ENCODE measurements at places on chromosomes 1 and 21.

DNA sequence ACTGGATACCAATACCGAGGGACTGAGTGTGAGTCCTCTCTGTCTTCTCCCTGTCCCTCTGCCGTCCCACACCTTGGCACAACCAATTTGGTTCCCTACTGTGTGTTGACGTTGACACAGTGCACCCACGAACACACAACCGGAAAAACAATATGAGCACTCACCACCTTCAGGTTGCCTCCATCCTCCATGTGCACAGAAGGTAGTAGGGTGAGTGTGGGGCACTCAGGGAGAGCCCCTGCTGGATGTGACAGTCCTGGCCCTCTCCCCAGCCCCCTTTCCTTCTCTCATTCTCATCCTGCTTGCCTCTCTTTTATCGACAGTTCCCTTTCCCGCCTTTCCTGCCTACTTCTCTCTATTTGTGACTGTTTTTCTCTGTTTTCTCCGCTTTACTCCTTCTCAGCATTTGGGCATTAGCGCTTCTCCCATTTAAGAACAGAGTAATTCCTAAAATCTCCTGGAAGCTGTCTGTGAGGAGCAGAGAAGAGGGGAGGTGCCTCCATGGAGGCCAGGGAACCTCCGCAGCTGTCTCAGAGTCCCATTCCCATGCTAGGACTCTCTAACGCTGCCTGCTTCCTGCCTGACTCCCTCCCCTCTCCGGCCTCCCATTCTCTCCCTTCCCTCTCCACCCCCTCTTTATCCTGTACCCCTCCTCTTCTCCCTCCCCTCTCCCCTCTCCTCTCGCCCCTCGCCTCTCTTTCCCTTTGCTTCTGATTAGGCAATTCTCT, 16.4 kb downstream of the CADM3 start:
- DNase-seq, result no peak

DNA sequence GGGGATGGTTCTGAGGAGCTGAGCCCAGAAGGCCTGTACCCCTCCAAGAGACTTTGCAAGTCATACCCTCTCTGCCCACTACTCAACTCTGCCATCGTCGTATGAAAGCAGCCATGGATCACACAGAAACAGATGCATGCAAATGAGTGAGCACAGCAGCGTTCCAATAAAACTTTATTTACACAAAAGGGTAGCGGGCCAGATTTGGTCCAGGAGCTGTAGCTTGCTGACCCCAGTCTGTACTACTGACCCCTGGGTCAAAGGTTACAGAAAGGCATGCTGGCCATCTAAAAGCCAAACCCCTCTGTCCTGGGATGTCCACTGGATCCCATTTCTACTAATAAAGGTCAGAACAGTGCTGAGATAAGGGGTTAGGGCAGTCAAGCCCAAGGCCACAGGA, 8.8 kb upstream of the AGTRAP start:
- no peak for DNase-seq

DNA sequence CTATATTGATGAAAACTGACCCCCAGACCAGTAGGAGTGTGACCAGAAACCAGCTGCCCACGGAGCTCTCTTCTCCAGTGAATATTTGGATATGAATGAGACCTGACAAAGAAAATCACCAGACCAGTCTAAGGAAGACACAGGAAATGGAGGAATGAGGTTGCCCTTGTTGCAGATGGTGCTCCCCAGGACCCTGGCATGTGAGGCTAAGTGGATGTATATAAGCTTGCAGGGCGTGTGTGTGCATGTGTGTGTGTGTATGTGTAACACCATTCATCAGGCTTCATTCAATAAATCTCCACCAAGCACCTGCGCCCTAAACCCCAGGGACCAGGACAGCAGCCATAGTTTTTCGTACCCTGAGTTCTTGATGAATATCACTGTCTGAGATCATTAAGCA, 14.4 kb downstream of the PHLDA3 start:
- no peak for DNase-seq

DNA sequence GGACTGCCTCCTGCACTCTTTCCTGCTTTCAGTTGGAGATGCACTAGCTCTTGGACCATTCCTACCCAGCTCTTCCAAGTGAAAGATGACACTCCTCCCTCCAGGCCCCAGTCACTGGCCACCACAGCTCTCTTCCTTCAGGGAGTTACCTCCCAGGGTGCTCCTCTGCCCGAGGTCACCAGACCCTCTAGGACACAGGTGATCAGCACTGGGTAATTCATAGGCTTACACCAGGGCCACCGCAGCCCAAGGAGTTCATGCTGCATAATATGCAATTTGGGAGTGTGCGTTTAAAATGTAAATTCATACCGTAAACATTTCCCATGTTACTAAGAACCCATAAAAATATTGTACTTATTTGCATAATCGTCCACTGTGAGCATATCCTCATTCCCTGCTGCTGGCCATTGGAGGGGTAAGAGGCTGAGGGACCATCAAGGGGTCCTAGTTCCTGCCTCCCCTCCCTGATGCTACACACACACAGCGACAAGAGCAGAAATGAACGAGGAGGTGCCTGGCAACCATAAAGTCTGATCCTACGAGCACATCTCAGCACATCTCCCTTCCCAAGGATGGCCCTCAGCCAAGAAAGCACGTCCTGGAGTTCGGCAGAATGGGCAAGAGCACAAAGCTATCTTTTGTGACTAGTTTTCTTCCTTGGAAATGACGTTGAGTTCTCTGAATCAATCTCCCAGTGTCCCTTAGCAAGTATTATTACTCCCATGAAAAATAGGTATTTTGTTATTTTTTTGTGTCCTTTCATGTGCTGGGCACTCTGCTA, 222.9 kb upstream of the RAB4A start:
- no peak for DNase-seq

DNA sequence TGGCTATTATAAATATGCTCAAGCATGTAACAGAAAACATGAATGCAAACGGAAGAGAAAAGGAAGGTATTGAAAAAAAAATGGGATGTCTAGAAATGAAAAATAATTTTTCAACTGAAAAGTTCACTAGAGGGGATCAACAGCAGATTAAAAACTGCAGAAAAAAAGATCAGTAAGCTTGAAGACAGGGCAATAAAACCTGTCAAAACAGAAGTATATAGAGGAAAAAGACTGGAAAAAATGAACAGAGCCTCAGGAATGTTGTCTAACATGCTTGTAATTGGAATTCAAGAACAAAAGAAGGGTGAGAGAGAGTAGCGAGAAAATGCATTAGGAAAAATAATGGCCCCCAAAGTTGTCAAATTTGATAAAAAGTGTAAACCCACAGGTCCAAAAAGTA, 29.6 kb downstream of the CRYAA start:
- no peak for DNase-seq

GRCh38 chr21:39082656-39083376, 100.4 kb downstream of the PSMG1 start:
- no peak for DNase-seq

- no peak for DNase-seq
Observed at GRCh38 chr1:41399145-41399795, 38.0 kb downstream of the FOXO6 start.

GRCh38 chr1:193658691-193659090, 472.3 kb upstream of the B3GALT2 start:
- no peak for DNase-seq

- DNase-seq, result no peak
Observed at GRCh38 chr1:173176246-173176645, 30.9 kb downstream of the TNFSF4 start.

- no peak for DNase-seq
Observed at GRCh38 chr1:86765073-86765472, 60.7 kb downstream of the SH3GLB1 start.

GRCh38 chr1:207822602-207823451, 71.0 kb downstream of the CD46 start:
- peak; percentile 67 for DNase-seq

DNA sequence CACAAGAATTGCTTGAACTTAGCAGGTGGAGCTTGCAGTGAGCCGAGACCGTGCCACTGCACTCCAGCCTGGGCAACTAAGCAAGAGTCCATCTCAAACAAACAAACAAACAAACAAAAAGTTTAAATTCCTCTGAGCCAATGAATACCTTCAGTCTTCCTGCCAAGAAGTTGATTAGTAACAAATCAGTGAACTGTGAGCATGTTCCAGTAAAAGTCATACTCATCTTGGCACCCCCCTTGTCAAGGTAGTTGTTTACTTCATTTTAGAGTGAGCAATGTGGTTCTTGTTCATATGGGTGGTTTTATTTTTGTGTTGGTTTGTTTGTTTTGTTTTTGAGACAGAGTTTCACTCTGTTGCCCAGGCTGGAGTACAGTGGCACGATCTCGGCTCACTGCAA, 18.0 kb upstream of the SLC2A7 start:
- no peak for DNase-seq

GRCh38 chr1:70072231-70072751, 133.1 kb downstream of the LRRC40 start:
- no peak for DNase-seq

DNA sequence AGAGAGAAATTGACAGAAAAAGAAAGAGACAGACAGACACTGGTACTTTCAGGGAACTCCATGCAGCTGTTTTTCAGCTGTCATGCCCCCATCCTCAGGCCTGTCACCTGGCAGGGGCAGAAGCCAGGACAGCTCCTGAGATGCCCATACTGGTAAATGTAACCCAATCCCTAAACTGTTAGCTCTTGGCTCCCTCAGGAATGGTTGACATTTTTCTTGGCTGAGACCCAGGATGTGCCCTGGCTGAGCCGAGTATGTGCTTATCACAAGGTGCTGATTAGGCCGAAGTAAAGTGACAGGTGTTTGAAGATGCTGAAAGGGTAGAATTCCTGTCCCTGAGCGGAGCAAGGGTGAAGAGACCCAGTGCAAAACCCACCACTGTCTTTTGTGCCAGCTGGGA, 50.7 kb downstream of the PGM1 start:
- DNase-seq, result no peak

- DNase-seq, result peak; percentile 12
Observed at GRCh38 chr21:45594721-45595489, 48.6 kb upstream of the PCBP3 start.

GRCh38 chr1:185969028-185969427, 234.8 kb downstream of the HMCN1 start:
- no peak for DNase-seq

GRCh38 chr1:3890389-3891328, 9.4 kb downstream of the C1orf174 start:
- DNase-seq, result no peak

- no peak for DNase-seq
Observed at GRCh38 chr1:30402031-30402430, 321.4 kb downstream of the MATN1 start.

DNA sequence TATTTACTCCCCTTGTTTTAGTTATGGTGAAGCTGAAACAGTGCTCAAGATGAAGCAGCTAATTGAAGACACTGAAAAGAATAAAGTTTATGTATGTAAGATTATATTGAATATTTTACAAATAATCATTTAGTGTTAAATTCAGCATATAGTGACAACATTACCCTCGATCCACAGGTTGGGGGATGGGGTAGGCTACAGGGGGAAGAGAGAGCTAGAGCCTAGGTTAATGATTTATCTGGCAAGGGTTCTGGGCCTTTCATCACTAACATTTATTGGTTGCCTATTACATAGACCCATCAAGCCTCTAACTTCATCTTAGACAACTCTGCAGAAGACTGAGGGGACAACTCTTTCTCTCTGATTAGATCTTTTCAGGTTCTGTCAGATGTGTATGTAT, 21.3 kb downstream of the ZCCHC17 start:
- DNase-seq, result no peak

DNA sequence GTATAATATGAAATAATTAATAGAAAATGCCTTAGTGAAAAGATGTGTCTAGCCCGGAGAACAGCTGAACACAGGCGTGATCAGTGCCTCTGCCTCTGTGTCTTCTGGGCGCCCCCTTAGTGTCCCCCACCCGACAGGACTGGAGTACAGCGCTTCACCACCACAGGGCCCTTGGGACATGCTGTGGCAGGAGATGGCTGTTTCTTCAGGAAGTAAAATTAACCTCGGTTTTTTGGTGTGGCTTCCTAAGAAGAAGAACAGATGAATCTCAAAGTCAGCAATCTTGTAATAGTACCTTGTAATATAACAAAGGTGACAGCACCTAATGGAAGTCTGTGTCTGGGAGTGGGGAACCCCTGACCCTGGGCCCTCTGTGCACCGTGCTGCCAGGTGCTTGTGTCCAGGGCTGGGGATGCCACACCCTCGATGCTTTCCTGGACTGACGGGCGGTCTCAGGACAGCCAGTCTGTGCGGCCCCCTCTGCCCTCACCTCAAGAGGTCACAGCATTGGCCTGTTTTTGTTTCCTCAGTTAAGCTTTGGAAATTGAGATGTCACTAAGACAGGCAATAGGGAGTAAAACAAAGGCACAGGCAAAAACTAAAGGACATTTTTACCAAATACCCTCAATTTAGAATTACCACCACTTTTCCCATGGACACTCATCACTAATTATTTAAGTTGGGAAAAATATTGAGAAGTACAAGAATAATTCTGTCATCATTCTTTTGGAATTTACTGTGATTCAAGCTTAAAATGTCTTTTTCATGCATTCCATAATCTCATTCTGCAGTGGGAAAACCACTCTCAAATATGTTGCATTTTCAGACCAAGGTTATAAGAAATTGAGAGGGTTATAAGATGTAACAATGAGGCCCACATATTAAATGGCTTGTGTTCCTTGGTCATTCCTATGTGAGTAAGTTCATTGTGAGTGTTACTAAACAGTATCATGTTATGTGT, 79.3 kb downstream of the ADARB1 start:
- DNase-seq, result no peak

DNA sequence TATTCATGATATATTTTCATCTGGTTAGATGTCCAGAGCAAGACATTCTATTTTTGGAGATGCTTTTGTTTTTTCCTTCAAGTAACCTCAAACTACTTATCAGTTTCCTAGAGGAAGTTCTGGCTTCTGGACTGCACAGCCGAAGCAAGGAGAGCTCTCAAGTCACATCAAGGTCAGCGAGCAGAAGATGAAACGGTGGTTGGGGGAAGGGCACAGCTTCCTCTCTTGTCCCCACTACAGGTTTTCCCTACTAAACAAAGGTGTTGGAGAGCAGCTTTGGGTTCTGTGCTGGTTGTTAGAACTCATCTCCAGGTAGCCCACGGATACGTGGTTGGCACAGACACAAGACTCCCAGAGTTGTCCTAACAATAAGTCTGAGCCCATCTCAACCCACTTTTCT, 5.1 kb upstream of the PLEKHO1 start:
- DNase-seq, result no peak

DNA sequence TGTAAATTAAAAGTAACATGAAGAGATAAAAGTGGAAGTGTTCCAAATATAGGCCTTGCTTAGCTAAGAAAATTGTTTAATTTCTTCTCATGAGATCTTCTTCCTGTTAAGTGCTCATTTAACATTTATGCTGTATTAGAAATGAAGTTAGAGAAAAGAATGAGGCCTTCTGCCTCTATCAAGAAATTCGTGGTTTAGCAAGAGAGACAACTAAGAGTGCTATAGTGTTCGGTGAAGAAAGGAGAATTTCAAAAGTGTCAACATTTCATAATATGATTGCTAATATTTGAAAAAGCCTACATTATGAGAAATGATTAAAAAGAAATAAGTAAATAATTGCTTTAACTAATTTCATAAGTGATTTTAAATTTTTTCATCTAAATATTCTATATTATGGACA, 18.8 kb upstream of the MNDA start:
- DNase-seq, result no peak

DNA sequence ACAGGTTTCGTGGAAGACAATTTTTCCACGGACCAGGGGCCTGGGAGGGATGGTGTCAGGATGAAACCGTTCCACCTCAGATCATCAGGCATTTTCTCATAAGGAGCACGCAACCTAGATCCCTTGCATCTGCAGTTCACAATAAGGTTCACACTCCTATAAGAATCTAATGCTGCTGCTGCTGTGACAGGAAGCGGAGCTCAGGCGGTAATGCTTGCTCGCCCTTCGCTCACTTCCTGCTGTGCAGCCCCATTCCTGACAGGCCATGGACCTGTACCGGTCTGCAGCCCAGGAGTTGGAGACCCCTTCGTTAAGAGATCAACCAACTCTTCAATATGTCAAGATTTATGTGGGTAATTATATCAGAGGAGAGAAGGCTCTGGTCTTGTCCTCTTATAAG, 3.3 kb upstream of the DHX9 start:
- DNase-seq, result no peak
